ENCODE measurements at places on chromosomes 7 and 10.

DNA sequence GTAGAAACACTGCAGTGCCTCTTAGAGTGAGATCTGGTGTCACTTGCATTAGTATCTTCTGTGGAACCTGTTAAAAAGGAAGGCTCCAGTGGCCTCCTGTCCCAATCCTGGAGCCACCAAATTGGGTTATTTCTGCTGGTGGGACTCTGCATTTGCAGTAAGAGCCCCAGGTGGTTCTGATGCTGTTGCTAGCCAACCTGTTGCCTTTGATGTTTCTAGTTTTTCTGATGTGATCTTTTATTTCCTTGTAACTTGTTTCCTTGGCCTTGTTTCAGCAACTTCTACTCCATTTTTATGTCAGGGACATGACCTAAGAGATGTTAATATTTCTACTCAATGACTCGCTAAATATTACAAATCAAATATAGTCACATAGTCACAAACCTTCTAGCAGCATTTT, 12.5 kb upstream of the STN1 start:
- DNase-seq: no peak

GRCh38 chr10:689452-690371, at the start of gene DIP2C:
TSS of gene DIP2C (minus strand) at chr10:689668. CDS start at chr10:689578, 90 bp downstream.
- no peak for DNase-seq

DNA sequence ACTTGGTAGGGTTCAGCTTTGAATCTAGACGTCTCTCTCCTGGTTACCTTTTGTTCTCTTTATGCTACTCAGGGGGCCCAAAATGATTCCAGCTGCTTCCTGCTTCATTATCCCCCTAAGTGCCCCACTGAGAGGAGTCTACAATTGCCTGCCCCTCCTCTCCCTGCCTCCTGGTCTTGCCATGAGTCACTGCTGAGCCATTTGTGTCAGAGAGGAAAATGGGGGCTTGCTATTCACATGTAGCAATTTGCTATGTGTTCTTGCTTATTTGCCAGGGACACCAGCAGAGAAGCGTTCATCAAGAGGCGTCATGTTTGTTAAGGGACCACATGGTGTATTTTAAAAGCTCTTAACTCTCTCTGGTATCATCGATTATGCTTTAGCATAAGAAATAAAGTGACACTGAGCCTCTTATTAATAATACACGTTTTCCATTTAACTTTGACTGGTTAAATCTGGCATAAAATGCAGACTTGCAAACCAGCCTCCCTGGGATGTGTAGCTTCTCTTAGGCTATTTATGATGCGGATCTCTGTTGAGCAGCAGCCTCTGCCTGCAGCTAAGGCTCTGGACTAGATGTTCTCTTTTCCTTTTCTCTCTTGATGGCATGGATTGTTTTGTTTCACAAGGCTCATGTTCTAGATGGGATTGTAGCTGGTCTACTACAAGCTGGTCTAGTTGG, 239.3 kb downstream of the AUTS2 start:
- no peak for DNase-seq

GRCh38 chr10:19719284-19719683, 96.9 kb upstream of the PLXDC2 start:
- no peak for DNase-seq

DNA sequence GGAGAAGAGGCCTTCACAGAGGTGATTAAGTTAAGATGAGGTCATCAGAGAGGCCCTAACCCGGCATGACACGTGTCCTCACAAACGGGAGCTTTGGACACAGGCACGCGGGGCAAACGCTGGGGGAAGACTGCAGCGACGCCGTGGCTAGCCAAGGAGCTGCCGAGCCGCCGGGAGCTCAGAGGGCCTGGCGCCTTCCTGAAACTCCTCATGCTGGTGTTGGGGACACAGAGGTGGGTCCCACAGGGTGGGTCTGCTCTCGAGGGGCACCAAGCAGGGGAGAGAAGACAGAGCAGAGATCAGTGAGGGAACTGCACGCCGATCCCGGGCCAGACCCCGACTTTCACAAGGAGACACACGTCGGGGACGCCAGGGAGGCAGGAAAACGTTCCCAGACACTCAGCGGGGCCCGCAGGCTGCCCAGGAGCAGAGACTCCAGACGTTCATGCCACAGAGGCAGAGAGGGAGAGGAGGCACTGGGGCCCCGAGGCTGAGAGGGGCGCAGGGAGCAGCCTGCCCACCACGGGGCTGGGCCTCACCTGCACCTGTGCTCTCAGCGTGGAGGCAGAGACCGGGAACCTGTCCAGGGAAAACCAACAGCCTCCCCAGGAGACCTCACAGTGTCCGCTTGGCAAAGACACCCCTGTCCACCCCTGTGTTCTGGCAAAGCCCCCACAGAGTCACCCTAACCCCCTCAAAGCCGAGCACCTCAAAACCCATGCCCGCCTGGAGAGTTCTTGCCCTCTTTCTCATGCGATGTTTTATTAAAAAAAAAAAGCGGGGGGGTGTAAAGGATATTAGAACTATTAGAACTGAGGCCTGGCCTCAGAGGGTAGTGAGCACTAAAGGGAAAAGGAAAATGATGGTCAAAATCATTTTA, 103.8 kb downstream of the PDGFA start:
- no peak for DNase-seq

- DNase-seq: no peak
These were observed 32.6 kb upstream of the TECTB start for GRCh38 chr10:112250555-112250954.

DNA sequence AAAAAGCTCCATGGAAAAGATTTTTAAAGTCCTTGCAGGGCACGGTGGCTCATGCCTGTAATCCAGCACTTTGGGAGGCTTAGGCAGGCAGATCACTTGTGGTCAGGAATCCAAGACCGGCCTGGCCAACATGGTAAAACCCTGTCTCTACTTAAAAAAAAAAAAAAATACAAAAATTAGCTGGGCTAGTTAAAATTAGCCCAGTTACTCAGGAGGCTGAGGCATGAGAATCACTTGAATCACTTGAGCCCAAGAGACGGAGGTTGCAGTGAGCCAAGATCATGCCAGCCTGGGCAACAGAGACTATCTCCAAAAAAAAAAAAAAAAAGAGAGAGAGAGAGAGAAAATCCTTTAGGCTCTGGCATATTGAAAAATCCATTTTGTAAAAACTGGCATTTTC, 61.9 kb downstream of the CCDC6 start:
- DNase-seq: no peak

- no peak for DNase-seq
These were observed 398.6 kb upstream of the AUTS2 start for GRCh38 chr7:69199661-69200060.

GRCh38 chr10:132477066-132477397, 60.6 kb upstream of the INPP5A start:
- DNase-seq: no peak

DNA sequence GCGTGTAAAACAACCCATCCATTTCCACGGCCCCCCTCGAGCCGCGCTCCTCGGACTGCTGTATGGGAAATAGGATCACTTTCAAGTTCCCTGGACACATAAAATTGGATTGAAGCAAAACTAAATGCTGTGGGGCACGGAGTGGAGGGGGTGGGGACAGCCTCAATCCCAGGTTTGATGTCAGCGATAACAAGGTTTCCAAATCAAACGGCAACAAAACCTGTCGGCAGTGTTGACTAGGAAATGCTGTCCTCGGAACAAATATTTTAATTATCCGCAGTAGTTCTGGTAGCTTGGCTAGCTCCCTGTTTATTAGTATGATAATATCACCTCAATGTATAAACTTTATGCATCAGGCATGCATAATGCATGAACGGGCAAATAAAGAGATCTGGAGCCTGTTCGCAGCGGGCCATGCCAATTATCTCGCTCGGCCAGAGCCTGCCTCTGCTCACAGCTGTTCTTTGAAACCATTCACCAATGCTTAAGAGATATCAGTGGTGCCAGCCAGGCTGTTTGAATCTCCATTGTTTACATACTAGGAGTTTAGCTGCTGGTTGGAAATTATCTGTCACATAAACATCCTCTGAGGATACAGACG, 161.1 kb downstream of the PAXIP1 start:
- no peak for DNase-seq

DNA sequence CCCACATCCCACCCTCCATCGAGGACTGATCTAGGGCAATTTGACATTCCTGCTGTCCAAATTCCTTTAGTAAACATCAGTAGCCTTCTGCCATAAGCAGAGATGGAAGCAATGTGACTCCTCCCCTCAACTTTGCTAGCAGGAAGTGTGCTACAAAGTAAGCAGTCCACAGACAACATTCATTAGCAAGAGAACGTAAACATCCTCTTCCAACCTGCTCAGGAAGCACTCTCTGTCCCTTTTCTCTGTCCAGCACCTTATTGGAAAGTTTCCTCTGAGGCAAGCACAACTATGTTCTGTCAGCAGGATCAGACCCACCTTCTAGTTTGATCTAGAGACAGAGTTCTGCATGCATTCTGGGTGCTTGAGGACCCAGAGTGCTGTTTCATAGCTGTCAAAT, 48.1 kb upstream of the LRGUK start:
- no peak for DNase-seq

- DNase-seq: no peak
These were observed 71.8 kb downstream of the ZNF438 start for GRCh38 chr10:30959836-30960210.

- no peak for DNase-seq
These were observed 15.3 kb downstream of the ABLIM1 start for GRCh38 chr10:114642729-114643128.

- no peak for DNase-seq
These were observed 200.1 kb downstream of the DOCK4 start for GRCh38 chr7:112006071-112006470.

DNA sequence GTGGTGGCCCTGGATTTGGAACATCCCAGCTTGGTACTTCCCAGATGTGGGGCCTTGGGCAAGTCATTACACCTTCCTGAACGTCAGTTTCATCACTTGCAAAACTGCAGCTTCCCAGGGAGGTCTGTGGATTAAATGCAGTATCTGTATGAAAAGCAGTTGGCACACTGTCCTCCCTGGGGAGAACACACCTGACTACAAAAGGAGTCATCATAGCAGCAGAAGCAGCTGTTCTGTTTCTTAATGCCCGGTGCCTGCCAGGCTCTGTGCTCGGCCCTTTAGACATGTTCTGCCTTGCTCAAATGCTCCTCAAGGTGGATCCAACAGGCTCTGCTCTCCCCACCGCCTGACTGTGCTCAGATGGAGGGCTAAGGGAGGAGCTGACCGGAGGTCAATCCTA, 31.0 kb downstream of the CDCA7L start:
- DNase-seq: no peak

GRCh38 chr10:114095559-114096337, 52.1 kb downstream of the ADRB1 start:
- no peak for DNase-seq

DNA sequence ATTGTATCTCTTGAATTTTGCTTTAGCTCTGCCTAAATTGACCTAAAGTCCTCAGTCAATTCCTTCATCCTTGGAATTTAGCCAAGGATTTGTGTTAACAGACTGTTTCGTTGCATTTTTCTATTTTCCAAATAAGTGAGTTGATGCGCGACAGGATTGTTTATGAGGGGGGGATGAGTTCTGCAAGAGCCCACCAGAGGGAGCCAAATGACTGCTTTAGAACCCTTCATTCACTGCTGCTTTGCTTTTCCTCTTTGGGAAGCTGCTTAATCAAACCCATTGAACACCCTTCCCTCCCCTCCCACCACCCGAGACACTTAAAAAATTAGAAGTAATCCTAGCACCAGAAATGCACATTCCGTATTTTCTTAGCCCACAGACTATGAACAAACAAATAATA, 33.7 kb upstream of the PTF1A start:
- DNase-seq: peak; percentile 45

GRCh38 chr10:34156781-34157425, 658.2 kb downstream of the PARD3 start:
- DNase-seq: no peak

GRCh38 chr7:151699928-151700319, 177.0 kb downstream of the PRKAG2 start:
- no peak for DNase-seq

DNA sequence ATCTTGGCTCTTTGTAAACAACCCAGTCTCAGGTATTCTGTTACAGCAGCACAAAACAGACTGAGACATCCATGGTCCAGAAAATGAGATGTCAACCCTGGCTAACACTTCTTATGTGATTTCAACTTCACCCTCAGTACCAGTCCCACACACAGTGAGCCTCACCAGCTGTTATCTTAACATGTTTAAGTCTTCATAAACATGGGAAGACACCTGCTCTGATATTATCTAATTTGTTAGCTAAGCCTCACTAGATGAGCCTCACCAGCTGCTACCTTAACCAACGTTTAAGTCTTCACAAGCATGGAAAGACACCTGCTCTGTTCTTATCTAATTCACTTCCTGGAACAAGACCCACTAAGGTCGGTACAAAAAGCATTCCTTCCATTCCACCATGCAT, 130.8 kb downstream of the CALN1 start:
- DNase-seq: no peak

- peak; percentile 43 for DNase-seq
These were observed 6.9 kb upstream of the CREB3L2 start for GRCh38 chr7:138008588-138009349.

DNA sequence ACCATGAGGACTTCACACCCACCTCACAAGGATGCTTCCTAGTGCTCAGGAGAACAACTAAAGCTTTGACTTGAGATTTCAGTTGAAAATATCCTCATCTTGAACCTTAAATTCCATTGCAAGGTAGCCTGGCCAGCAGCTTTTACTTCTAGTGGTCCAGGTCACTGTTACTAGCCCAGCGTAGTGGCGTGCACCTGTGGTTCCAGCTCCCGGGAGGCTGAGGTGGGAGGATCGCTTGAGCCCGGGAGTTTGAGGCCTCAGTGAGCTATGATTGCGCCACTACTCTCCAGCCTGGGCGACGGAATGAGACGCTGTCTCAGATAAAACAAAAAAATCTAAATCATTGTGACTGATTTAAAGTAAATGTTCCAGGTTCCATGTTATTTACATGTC, 28.3 kb upstream of the PRKAR1B start:
- DNase-seq: no peak

GRCh38 chr7:149883452-149883861, 9.7 kb downstream of the ATP6V0E2 start:
- DNase-seq: peak; percentile 71

- peak; percentile 62 for DNase-seq
These were observed 9.9 kb downstream of the INPP5A start for GRCh38 chr10:132547421-132547861.

DNA sequence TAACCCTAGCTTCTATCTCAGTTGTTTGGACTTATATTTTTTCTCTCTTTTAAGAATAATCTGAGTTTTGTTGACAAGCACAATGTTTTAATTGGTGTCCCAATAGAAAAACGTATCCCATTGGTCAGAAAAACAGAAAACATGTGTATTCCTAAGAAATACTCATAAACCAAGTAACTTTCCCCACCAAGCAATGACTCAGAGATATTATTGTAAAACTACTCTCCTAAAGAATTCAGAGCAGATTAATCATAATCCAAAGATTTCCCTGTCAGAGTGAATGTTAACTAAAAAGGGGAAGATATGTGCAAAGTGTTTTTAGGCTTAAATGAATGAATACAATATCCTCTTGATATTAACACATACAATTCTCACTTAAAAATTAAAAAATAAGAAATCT, 29.4 kb upstream of the MBL2 start:
- DNase-seq: no peak
